ENCODE measurements at places on chromosomes 6 and 20.

DNA sequence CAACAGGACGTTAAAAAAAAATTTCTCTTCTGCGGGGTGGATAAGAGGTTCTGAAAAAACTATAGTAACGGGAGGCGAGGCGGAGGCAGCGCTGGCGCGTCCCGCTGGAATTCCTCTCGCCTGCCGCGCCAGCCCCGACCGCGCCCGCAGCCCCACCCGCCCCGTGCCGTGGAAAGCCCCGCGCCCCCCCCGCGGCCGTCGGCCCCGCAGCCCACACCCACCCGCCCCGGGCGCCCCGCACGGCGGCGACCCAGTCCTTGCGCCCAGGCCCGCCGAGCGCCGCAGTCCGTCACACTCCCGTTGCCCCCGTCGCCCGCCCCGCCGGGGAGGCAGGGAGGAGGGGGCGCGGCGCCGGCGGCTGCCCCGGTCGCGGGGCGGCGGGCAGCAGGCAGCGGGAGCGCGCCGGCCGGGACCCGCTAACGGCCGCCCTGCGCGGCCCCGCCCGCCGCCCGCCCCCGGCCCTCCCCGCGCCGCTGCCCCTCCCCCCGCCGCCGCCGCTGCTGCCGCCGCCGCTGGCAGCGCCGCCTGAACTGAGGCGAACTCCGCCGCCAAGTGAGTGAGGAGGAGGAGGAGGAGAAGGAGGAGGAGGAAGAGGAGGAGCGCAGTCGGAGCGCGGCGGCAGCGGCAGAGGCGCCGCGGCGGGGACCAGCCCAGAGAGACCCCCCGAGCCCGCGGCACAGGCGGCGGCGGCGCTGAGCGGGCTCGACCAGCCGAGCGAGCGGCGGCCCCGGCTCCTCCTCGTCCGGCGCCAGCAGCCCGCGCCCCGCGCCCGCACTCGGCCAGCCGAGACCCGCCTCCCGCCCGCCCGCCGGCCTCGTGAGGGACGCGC, at the start of gene QKI:
QKI (plus strand) TSS at position 602 of the 829 bp plus-strand sequence. CDS start 476 bp downstream, outside the sequence.
- DNase-seq = no peak

GRCh38 chr20:50815162-50815989, 20.5 kb downstream of the BCAS4 start:
- DNase-seq = no peak

DNA sequence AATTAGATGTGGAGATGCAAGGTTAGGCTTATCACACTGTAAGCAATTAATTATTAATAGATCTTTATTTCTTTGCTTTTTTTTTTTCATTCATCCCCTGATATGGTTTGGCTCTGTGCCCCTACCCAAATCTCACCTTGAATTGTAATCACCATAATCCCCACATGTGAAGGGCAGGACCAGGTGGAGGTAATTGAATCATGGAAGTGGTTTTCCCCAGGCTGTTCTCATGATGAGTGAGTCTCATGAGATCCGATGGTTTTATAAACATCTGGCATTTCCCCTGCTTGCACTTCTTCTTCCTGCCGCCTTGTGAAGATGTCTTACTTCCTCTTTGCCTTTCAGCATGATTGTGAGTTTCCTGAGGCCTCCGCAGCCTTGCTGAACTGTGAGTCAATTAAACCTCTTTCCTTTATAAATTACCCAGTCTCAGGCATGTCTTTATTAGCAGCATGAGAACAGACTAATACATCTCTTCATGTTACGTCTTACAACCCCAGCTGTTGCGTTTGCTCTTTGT, 333.8 kb downstream of the CDH26 start:
- no peak for DNase-seq

DNA sequence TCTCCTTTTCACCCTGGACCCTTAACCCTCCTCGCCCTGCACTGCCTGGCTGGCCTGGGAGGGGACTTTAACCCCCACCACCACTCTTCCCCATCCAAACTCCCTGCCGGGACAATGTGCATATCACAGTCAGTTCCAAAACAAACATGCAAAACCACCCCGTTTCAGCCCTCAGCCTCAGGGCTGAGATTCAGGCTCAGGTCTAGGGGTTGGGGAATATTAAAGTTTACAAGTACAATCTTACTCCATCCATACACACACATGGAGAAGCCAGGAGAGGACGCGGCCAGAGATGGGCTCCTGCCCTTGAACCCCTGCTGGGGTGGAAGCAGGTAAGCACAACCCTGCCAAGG, 534 bp downstream of the KIAA1755 start:
- no peak for DNase-seq

- DNase-seq = no peak
Observed at GRCh38 chr20:44576297-44576696, 6.1 kb upstream of the PKIG start.
